Ureter (tissue), 1 donor: ENCODE measurements at places on chromosomes 7 and 10.

GRCh38 chr10:15813415-15813814 is 46.9 kb downstream of the MINDY3 start:
- DNase-seq, result no peak

DNA sequence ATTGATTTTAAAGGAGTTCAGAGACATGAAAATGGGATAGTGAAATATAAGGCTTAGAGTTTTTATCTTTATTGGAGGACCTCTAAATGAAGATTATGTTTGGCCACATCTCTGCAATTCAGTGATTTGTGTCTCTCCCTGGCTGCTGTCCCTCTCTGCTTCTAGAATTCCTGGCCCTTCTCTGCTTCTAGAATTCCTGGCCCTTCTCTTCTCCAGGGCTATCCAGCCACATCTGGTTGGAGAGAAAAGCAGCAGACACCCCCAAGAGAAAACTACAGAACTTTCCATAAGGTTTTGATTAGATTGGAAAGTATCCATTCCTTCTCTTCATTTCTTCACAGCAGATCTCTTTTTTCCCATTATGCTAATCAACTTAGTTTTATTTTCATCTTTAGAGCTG is 135.5 kb downstream of the NPY start:
- DNase-seq, result no peak

- no peak for DNase-seq
Observed at GRCh38 chr10:113035732-113036312, 85.8 kb downstream of the TCF7L2 start.

- DNase-seq, result no peak
Observed at GRCh38 chr10:80771902-80772555, 234.3 kb downstream of the SH2D4B start.

GRCh38 chr10:6929148-6929830 is 349.2 kb upstream of the PRKCQ start:
- DNase-seq, result no peak

DNA sequence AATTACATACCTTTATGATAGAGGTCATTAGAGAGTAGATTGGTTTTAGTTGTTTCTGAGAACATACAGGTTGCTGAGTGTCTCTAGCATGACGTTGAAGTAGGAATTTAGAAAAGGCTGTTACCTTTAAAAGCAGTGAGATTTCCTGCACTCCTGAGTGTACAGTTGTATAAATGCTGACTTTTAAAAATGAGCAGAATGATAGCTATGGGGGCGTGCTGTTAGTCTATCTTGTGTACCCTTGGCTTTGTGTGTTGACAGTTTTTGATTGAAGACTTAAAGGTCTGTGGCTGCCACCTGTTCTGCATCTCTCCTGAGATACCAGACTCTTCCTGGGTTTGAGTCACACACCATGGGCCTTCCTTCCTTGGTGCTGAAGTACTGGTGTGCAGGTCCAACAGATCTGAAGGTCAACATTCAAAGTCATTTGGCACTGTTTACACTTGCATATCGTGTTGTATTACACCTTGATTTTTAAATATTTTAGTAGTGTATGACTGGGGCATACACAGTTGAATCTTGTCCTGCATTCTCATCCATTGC is 23.8 kb downstream of the DNAJB6 start:
- DNase-seq, result no peak

GRCh38 chr10:103295374-103296015 is 18.6 kb downstream of the INA start:
- no peak for DNase-seq

- DNase-seq, result no peak
Observed at GRCh38 chr7:140557809-140558518, 78.7 kb upstream of the MKRN1 start.

- no peak for DNase-seq
Observed at GRCh38 chr7:103771294-103771693, 218.2 kb downstream of the RELN start.

GRCh38 chr7:47720141-47720906 is 138.4 kb upstream of the TNS3 start:
- peak; percentile 55 for DNase-seq

- no peak for DNase-seq
Observed at GRCh38 chr7:153454306-153454705, 597.9 kb upstream of the DPP6 start.

GRCh38 chr7:11573128-11573750 is 258.8 kb downstream of the THSD7A start:
- DNase-seq, result no peak

GRCh38 chr7:101511965-101512364 is 117.1 kb downstream of the MYL10 start:
- DNase-seq, result no peak

DNA sequence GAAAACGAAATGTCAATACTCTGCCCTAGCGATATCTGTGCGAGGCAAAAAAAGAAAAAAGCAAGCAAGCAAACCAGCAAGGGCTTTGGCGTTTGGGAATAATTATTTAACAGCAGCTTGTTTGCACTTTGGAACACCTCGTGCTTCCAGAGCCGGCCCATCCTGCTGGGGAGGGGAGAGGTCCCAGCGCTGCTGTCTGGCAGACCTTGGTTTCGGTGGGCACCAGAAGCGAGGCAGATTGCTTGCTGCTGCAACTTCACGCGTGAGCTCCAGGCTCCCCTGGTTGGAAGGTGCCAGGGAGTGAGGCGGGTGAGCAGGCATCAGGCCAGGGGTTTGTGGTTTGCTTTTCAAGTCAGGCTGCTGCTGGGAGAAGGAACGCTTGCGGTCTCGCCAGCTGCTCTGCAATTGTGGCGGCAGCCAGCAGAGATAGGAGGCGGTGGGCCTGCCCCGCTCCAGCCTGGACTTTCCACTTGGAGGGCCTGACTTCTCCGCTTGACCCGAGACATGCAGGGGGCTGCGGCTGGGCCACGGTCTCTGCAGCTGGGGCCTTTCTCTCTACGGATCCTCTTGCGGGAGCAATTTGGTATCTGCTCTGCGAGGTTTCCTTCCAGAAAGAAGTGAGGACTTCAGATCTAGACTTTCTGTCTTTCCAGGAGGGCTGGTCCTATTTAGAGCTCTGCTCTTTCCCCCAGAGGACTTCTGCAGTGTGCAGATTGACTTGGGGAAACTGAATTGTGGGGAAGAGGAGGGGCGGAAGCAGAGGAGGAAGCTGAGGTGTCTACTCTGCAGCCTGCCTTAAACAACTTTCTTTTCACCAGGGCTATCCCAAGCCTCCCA is 131.4 kb downstream of the PRPF18 start:
- peak; percentile 85 for DNase-seq

DNA sequence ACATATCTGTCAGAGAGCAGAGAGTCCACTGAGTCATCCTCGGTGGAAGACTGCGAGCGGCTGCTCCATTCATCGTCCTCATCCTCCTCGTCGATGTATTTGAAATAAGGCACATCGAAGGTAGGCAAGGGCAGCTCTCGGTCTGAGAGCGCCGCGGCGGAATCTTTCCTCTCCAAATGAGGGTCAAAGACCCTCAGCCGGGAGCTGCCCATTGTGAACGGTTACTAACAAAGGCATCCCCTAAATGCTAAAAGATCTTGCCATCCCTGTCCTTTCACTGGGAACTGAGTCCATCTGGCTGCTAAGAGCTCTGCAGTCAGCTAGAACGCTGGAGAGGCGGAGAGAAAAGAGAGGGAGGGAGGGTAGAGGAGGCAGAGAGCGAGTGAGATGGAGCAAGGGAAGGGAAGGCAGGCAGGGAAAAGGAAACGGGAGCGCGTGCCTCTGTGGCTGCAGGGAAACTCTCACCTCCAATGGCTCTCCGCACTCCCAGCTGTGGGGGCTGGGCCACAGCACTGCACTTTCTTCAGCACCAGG is 163.4 kb downstream of the RAPGEF5 start:
- peak; percentile 52 for DNase-seq

GRCh38 chr7:117163101-117163500 is 159.8 kb downstream of the WNT2 start:
- DNase-seq, result no peak
